ENCODE measurements at places on chromosomes 5 and 9. TPM values are rescaled to one million over a fixed set of nuclear protein-coding genes. Genes with fewer than 3 reads are reported as not detected.

The PRR7 gene
- total RNA-seq, result 15.7 TPM

The GPRIN1 gene
- 16.3 TPM for total RNA-seq

The AGTPBP1 gene
- 27.9 TPM for total RNA-seq

The C5orf22 gene
- total RNA-seq, result 24.9 TPM

The GTF3C4 gene
- 18.9 TPM for total RNA-seq

The ADAMTS12 gene
- 28.4 TPM for total RNA-seq

The RGMB gene
- total RNA-seq, result 15.8 TPM

The PPP3R2 gene
- total RNA-seq, result not detected

The TMEM174 gene
- total RNA-seq, result not detected

The PRRX2 gene
- not detected for total RNA-seq

The HTR4 gene
- total RNA-seq, result not detected

The ARHGEF39 gene
- 12.4 TPM for total RNA-seq

The LCN15 gene
- not detected for total RNA-seq

The ADAMTS16 gene
- total RNA-seq, result 0.08 TPM

The NEUROG1 gene
- not detected for total RNA-seq

The RETREG1 gene
- total RNA-seq, result 8.0 TPM

The CCNB1 gene
- 148 TPM for total RNA-seq

The KCTD16 gene
- 0.19 TPM for total RNA-seq

The ABCA1 gene
- 0.61 TPM for total RNA-seq

The ARL14EPL gene
- not detected for total RNA-seq

The PCDHGA6 gene
- total RNA-seq, result 0.32 TPM

The TLR4 gene
- total RNA-seq, result 0.23 TPM

The KIF12 gene
- total RNA-seq, result not detected

The TRIM7 gene
- total RNA-seq, result 0.38 TPM

The AQP7 gene
- total RNA-seq, result not detected

The GMCL2 gene
- not detected for total RNA-seq

The EIF4EBP3 gene
- total RNA-seq, result 6.2 TPM

The ARHGEF37 gene
- 1.2 TPM for total RNA-seq

The ANKRD31 gene
- not detected for total RNA-seq

The ANKRD18A gene
- total RNA-seq, result not detected

The NR5A1 gene
- total RNA-seq, result 0.18 TPM

The FAM163B gene
- not detected for total RNA-seq

The PCA3 gene
- total RNA-seq, result not detected

The SPATA31D4 gene
- total RNA-seq, result not detected

The DBH gene
- not detected for total RNA-seq

The MARCOL gene
- not detected for total RNA-seq

The ZNF462 gene
- 3.2 TPM for total RNA-seq

The ADCY2 gene
- 0.27 TPM for total RNA-seq

The IFNB1 gene
- not detected for total RNA-seq

The PCDHB16 gene
- not detected for total RNA-seq

The MAMDC4 gene
- 4.3 TPM for total RNA-seq

The SPATA31E1 gene
- total RNA-seq, result not detected

The IL7R gene
- total RNA-seq, result 1.3 TPM

All from GM12878 (cell line).